ENCODE measurements at places on chromosomes 4 and X.

DNA sequence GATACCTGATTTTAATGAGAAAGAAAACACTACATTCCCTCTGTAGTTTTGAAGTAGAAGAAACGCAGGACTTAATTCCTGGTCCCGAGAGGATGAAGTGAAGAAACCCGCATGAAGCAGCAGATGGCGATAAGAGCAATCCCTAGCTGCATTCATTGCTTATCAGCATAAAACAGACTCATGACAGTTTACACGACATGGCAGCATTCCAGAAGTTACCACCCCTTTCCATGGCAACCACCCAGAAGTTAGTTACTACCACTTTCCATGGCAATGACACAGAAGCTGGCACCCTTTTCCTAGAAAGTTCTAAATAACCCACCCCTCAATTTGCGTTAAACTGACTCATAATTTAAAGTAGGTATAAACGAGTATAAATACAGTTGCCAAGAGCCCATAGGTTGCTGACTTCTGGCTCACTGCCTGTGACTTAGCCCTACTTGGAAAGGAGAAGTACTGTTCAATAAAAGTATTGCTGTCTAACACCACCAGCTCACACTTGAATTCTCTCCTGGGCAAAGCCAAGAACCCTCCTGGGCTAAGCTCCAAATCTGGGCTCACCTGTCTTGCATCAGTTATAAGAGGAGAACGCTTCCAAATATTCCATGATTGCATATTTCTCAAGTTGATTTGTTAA, 5.5 kb upstream of the XAGE2 start:
- no peak for DNase-seq

GRCh38 chrX:131818297-131818936, 204.7 kb upstream of the STK26 start:
- DNase-seq, result no peak

DNA sequence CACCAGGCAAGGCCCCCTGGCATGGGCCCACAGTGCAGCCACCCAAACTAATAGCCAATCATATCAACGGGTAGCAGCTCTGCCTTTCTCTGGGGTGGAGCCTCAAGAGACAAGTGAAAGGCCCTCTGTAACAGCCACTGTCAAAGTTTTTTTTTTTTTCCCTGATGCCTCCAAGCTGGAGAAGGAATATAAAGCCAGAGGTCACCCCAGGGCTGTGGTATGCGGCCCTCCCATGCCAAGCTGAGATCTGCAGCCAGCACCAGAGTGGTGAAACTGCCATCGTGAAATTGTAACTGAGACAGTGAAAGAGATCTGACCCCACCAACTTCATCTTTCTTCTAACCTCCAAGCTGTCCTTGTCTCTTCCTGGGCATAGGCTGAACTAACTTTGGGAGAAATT, 407.0 kb downstream of the KLHL4 start:
- no peak for DNase-seq

- no peak for DNase-seq
Observed at GRCh38 chr4:2168469-2169319, 73.2 kb downstream of the HAUS3 start.

- DNase-seq, result no peak
Observed at GRCh38 chr4:19033816-19034733, 1012.5 kb upstream of the LCORL start.

- no peak for DNase-seq
Observed at GRCh38 chr4:143375326-143376073, 38.8 kb downstream of the GAB1 start.

DNA sequence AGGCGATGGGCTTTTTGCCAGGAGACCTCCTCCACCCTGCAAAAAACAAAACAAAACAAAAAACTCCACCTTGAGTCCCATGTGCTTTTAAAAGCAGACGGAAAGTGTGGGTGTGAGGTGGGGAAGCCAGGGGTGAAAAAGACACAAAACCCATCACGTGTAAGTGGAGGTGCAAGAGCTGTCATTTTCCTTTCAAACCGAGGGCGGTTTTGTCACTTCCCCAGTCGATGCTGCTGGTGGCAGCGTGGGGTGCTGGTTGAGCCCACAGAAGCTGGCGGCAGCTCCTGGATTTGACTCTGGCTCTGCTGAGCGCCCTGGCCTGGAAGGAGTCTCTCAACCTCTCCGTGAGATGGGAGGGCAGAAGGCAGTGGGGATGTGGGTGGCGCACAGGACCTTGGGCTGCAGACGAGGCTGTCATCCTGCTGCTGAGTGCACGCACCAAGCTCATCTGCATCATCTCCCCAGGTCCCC, 110.0 kb downstream of the PSAPL1 start:
- DNase-seq, result no peak

DNA sequence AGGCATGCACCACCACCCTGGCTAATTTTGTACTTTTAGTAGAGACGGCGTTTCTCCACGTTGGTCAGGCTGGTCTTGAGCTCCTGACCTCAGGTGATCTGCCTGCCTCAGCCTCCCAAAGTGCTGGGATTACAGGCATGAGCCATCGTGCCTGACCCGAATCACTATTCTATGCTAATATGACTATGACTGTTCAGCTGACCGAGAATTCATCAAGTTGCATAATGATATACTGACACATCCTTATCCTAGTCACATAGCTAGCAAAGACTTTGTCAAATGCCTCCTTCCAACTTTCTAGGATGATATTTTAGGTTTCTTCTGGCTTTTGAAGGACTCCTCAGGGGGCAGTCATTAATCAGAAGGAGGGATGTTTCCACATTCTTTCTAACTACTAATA, 4.8 kb upstream of the GPM6B start:
- peak; percentile 52 for DNase-seq

DNA sequence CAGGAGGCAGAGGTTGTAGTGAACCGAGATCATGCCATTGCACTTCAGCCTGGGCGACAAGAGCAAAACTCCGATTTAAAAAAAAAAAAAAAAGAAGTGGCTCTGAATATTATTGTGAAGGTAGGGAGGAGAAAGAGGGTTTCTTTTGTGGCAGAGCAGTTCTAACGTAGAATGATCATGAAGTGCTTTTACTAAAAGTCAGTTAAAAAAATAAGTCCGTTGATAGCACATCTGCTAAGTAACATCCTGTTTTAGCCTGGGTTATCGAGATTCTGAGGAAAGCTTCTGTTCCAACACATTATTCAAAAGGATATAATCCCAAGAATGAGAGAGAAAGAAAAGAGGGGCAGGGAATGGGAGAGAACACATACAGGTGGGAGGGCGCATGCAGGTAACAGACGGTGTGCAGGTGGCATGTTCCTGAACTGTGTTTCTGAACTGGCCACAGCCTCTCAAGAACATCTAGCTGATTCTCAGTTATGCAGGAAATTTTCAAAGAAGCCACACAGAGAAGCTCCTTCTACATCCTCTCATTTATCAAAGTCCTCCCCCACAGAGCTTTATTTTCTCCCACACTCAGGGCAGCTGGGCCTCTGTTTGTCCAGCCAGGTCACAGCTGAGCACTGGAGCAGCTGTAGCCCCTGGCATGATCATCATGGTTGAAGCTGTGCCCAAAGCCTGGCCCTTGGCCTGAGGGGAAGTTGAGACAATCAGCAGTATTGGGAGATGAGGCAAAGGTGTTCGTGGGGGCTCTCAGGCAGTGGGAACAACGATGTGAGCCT, 342.3 kb downstream of the ZNF674 start:
- no peak for DNase-seq

DNA sequence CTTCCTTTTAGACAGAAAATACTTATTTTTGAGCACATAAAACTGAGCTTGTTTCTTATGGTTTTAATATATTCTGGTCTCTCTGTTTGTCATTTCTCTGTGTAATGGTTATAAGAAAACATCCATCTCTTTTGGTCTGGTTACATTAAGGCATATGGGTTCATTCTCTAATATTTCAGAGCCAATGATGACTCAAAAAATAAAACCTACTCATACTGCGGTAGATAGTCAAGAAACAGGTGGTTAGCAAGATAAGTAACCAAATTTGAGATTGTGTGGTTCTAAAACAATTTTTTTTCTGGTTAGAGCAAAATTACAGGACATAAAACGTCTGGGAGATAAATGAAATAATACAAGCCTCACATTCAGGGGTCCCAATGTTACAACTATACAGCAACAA, 654.5 kb downstream of the STIM2 start:
- no peak for DNase-seq

GRCh38 chr4:128298146-128298758, 10.6 kb upstream of the PGRMC2 start:
- DNase-seq, result no peak

- no peak for DNase-seq
Observed at GRCh38 chr4:175051974-175052373, 133.8 kb downstream of the ADAM29 start.

DNA sequence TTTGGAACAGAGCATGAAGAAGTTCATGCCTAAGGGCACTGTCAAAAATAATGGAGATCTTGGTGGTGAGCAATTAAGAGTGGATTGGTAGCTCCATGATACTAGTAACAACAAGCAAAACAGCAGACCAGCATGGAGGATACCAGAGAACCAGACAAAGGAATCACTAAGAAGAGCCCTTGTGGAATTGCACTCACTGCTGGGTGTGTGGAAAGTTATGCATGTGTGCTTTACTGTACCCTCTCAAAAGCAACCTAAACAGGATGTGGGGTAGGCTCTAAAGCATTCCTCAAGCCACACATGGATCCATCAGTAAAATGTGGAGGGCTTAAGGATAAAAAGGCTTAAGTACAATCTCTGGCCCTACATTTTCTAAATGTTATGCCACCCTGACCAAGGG, 69.5 kb downstream of the AR start:
- no peak for DNase-seq

DNA sequence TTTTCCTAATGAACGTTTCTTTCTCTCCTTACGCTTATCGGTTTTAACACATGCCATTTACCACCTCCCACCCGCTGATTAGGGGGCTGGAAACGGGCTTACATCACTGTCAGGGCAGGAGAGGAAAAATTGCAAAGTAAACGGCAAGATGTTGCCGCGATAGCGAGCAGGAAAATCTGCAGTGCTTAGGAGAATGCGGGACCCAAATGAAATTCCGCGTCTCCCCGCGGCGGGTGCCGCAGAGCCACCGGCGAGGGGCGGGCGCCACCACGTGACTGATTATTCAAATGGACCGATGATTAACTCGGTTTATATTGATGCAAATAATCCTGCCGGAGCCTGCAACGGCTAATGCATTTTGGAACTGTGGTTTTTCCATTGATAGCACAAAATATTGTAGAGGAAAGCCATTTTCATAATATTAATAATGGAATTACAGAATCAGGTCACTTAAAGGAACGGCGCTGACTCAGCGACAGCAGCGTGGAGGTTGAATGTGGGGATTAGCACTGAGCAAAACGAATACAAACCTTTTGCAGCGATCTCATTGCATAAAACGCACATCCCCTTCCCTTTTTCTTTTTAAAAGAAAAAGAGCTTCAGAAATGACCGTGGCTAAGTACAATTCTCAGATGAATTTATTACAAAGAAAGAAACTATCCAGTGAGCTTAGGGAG, 224.2 kb downstream of the STIM2 start:
- DNase-seq, result peak; percentile 15

GRCh38 chr4:74793757-74794381, 454 bp downstream of the BTC start:
- DNase-seq, result peak; percentile 46

DNA sequence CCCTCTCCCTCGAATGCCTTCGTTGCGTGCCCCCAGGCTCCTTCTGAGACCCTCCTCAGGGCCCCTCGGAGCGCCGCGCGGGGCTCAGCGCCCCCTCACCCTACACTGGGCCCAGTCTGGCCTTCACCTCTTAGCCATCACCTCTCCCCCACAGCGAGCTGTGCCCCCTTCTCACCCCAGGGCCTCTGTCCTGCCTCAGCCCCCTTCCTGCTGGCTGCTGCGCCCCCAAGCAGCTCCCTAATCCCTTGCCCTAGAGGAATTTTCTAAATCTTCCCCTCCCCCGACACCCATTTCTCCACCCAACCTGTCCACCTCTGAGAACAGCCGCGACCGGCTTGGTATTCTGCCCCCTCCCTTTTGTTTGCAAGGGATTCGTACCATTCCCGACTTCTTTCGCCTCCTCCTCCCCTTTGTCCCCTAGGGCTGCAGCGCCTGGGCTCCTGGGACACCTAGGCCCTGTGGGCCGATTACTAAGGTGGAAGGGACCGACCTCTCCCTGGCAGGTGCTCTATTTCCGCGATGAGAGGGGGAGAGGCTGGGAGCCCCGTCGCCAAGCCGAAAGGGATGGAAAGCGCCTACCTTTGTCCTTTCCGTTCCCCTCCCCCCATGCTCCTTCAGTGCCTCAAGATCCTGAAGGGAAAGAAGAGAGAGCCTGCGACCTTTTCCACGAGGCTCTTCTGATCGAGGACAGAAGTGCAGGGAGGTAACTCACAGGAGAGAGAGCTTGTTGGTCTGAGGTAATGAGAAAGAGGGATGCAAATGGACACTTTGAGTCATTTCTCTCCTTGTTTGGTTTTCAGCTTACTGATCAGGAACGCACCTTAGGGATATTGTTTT, 10.9 kb downstream of the DLG3 start:
- peak; percentile 41 for DNase-seq
